ENCODE measurements at places on chromosomes 1 and 21.

GRCh38 chr1:78081980-78082860 is 36.5 kb downstream of the GIPC2 start:
- no peak for DNase-seq

GRCh38 chr1:206583707-206584648 is 28.3 kb downstream of the EIF2D start:
- peak; percentile 15 for DNase-seq

- DNase-seq = no peak
Measured at GRCh38 chr1:4511374-4511773, 143.0 kb upstream of the AJAP1 start.

DNA sequence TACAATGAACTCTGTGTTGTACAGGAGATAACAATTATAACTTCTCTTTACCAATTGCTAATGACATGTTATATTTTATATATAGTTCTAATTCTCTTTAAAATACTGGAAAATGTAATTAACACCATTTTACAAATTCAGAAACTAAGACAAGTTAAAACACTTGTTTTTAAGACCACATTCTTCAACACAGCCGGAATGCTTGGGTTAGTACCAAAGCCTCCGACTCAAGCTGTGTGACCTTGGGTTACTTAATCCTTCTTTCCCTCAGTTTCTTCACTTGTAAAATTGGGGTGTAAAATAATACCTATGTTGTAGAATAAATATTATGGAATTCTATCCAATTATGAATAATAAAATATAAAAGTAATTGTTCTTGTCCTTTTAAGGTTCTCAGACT is 378.7 kb downstream of the USH2A start:
- DNase-seq = no peak

DNA sequence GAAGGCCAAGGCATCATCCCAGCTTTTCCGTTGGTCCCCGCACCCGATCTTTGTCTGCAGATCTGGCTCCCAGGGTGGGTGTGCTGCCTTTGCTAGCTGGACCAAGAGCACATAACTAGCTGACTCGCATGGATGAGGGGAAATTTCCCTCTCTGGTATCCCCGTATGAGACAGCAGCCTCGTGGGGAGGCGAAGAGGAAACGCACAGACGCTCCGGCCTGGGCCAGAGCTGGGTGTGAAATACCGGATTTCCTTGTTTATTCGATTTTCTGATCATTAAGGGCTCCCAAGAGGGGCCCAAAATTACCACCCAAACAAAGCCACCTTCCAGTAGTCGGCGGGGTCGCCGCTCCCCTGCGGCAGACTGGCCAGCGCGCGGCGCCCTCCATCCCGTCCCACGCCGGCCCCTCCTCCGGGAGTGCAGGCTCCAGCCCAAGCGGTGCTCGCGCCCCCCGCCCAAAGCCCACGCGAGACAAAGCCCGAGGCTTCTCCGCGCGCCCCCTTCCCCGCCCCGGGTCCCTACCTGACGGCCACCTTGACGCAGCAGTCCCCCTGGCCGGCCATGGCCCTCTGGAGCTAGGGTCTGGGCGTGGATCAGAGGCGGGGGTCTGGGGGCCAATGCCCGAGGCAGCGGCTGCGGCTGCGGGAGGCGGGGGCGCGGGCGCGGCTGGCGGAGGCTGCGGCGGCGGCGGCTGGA is 546 bp downstream of the KIF21B start:
- no peak for DNase-seq

DNA sequence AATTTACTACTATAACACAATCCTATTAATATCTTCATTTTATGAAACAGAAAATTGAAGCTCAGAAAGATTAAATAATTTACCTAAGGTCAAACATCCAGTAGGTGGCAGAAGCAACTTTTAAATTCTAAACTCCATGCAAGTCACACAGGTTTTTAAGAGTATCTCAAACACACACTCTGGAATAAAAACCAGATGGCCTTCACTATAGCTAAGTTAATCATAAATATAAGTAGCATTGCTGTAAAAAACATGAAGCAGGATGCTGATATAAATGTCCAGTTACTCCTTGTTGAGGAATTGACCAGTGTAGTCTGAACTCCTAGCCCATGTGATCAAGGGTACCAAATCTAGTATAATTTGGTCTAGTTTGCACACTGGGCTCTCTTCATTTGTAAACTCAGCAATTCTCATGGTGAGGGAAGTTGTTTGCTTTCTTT is 9.4 kb upstream of the FMO3 start:
- DNase-seq = peak; percentile 8

GRCh38 chr1:172185211-172185610 is 235.3 kb upstream of the C1orf105 start:
- no peak for DNase-seq

- no peak for DNase-seq
Measured at GRCh38 chr1:225990705-225991464, 8.3 kb downstream of the SDE2 start.

GRCh38 chr1:171769171-171769570 is 12.3 kb upstream of the METTL13 start:
- no peak for DNase-seq

DNA sequence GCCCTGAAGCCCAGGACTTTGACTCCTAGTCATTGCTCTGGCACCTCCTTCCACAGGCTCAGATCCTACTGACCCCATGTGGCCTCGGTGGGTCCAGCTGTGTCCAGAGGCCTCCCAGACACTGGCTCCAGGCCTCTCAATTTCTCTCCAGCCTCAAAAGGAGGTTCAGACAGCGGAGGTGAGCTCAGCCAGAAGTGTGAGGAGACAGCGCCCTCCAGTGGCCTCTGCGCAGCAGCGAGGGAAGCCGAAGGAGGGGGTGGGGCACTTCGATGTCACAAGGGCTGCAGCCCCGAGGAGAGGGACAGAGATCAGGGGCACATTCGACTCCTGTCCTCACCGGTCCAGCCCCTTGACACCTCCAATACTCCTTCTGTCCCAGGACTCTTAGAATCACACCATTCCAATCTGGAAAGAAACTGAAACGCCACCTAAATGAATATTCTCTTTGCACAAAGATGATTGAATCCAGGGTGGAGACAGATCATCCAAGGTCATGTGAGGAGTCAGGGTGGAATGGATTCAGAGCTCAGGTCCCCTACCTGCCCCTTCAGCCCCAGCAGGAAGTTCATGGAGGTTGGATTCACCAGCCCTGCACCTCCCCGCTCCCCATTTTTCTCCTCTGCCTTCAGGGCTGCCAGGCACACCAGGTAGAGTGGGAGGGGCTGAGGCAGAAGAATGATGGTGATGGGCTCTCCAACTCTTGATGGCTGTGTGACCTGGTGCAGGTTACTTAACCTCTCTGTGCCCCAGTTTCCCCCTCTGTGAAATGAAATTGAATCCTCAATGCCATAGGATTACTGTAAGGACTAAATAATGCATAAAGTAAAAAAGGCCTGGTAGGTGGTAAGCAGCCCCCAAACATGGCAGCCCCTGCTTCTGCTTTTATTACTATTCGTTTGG is 34.8 kb upstream of the ZBTB40 start:
- peak; percentile 62 for DNase-seq

GRCh38 chr1:40799351-40799867 is 15.8 kb downstream of the KCNQ4 start:
- no peak for DNase-seq

DNA sequence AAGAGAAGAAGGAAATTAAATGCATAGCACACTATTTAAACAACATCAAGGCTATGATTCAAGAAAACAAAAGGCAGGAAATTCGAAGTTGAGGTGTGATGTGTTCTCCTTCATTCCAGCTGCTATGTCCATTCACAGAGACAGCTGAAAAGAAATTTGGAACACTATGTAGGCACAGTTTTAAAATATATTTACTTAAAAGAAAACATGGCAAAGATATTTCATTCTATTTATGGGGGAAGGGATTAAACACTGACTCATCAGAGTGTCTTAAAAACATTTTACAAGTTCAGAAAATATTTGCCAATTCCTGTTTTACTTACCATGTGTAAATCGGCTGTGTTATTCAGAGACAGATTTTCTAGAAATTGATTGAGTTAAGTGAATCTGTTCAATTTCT is 39.4 kb upstream of the NGF start:
- DNase-seq = no peak

DNA sequence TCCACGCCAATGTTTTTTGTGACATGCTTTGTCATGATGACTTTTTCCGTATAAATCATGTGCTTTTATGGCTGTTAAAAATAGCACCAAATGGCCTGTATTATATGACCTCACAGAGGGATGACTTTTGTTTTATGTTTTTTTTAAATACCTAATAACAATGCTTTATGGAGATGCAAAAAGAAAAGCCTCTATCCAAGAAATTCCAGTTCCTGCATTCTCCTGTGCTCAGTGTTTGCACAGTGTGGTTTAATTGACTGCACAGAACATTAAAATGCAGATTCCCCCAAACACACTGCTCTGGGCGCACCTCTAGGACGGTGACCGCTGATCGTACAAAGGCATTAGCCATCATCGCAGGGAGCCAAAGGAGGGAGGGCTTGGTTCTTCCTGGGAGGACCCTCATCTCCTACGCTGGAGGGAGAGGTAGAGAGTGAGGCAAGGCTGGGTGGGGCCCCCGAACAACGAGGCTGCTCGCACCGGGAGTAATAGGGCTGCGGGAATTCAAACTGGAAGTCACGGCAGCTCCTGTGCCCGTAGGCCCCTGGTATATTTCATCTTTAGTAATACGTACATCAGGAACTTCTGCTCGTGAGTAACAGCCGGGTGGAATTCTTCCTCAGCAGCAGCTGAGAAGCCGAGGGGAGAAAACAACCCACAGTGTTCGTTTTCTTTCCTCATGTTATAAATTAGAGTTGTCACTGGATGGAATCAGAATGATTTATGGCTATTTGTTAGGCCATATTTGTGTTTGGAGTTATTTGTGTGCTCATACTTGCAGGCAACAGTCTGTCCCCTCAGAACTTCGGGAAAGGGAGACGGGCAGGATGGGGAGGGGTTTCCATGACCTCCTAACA is 465.6 kb downstream of the CAMTA1 start:
- no peak for DNase-seq

DNA sequence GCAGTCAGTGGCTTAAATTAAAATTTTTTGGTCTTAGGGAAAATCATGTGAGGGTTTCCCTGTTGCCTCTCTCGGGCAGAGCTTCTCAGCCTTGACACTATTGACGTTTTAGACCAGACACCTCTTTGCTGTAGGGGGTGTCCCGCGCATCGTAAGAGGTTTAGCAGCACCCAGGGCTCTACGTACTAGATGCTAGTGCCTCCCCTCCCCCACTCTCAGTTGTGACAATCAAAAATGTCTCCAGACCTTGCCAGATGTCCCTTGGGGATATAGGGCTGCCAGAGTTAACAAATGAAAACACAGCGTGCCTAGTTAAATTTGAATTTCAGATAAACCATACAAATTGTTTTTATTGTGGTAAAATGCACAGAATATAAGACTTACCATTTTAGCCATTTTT is 293.3 kb downstream of the DISC1 start:
- no peak for DNase-seq

- no peak for DNase-seq
Measured at GRCh38 chr1:60149251-60149650, 75.7 kb upstream of the C1orf87 start.

DNA sequence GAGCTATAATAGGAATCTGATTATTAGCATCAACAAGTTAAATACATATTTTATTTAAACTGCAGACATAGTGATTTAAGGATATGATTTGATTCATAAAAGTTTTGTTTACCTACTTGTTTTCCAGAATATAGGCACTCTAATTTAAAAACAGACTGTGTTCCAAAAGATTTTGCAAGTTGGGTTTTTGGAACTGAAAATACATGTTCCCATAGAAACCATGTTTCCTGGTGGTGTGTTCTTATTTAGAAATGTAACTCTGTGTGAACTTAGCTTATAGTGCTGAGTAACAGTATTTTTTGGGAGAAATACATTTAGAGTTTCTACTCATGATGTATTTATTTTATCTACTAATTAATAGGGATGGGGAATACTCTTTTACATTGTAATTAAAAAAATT is 21.8 kb downstream of the USP25 start:
- DNase-seq = no peak

- DNase-seq = no peak
Measured at GRCh38 chr1:184493987-184494388, 107.2 kb downstream of the C1orf21 start.

- DNase-seq = no peak
Measured at GRCh38 chr1:52356818-52357355, 9.1 kb downstream of the CC2D1B start.

GRCh38 chr1:116545359-116545705 is 25.5 kb downstream of the CD58 start:
- no peak for DNase-seq

GRCh38 chr1:31959521-31960340 is 21.6 kb upstream of the PTP4A2 start:
- no peak for DNase-seq

DNA sequence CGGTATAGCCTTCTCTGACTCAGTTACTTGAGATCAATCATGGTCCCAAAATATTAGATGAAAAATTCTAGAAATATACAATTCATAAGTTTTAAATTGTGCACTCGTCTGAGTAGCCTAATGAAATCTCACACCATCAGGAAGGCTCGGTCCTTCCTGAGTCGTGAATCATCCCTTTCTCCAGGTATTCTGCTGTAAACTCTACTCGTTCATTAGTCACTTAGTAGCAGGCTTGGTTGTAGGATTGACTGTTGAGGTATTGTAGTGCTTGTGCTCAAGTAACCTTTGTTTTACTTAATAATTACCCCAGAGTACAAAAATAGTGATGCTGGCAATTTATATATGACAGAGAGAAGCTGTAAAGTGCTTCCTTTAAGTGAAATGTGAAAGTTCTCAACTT is 238.7 kb downstream of the OLFM3 start:
- DNase-seq = no peak

- DNase-seq = no peak
Measured at GRCh38 chr21:34517491-34518245, 5.7 kb upstream of the KCNE1 start.

- no peak for DNase-seq
Measured at GRCh38 chr1:82843876-82844275, 1043.1 kb downstream of the ADGRL2 start.

- no peak for DNase-seq
Measured at GRCh38 chr1:214895011-214895600, 187.4 kb upstream of the KCNK2 start.

- peak; percentile 33 for DNase-seq
Measured at GRCh38 chr1:62407398-62408009, 29.3 kb upstream of the USP1 start.

- no peak for DNase-seq
Measured at GRCh38 chr1:77143529-77144121, 75.6 kb downstream of the PIGK start.

GRCh38 chr1:153882296-153882912 is 40.4 kb downstream of the GATAD2B start:
- no peak for DNase-seq

DNA sequence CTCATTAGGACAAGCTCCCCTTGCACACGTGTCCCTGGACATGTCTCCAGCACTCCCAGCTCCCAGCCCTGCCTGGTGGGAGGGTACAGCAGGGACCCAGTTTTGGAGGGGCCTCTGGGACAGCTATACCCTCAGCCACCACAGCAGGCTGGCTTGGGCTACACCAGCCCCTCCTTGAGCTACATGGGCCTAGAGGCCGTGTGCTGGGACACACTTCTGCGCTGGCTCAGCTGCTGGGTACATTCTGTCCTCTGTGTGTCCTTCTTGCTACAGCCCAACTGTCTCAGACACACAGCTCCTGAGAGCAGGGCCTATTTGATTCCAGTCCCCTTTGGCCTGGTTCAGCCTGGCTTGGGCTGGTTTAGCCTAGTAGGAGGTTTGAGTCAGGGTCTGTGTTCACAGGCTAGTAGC is 26.7 kb downstream of the DMAP1 start:
- no peak for DNase-seq
